Chondrocyte (in vitro differentiated cells): ENCODE measurements at places on chromosomes 11 and 22.

GRCh38 chr11:117907276-117908108, 21.7 kb downstream of the TMPRSS13 start:
- DNase-seq, result no peak

DNA sequence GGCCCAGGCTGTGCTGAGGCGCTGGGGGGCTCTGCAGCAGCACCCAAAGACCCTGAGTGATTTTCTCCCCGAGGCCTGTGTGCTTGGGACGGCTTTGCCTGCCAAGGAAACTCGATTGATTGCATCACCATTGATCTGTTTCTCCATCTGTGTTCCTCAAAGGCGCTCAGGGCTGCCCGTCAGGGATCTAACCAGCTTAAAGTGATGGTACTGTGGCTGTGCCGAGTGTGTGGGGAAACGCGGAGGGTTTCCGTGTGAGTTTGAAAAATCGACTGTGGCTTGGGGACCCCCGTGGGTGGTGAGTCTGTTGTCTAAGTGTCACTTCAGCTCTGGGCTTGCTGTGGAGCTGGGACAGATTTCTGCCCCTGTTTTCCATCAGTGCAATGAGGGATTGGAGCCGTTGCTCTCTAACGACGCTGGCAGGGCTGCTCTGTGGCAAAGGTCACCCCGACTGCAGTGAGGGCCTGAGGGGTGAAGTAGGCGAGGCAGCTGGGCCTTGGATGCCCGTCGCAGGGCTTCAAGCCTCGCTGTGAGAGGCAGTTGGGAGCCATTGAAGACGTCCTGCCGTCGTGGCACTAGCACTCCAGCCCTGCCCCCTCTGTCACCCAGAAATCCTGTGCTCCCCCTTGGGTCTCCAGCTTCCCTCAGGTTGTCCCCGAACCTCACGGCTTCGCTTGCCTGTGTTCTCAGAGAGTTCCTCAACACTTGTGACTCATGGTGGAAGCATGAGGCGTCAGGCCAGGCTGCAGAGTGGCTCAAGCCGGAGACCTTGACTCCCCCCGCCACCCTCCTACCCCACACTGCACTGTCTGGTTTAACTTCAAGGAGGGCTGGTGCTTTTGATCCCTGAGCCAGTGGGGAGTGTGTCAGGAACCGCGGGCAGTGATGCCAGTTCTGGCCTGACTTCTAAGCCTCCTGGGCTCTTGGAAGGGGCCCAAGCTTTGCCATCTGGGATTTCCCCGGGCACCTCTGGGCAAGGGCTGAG, 21.8 kb downstream of the CACNA1I start:
- DNase-seq, result no peak

- DNase-seq, result peak; percentile 79
Measured at GRCh38 chr11:2549491-2549875, 104.7 kb downstream of the KCNQ1 start.

DNA sequence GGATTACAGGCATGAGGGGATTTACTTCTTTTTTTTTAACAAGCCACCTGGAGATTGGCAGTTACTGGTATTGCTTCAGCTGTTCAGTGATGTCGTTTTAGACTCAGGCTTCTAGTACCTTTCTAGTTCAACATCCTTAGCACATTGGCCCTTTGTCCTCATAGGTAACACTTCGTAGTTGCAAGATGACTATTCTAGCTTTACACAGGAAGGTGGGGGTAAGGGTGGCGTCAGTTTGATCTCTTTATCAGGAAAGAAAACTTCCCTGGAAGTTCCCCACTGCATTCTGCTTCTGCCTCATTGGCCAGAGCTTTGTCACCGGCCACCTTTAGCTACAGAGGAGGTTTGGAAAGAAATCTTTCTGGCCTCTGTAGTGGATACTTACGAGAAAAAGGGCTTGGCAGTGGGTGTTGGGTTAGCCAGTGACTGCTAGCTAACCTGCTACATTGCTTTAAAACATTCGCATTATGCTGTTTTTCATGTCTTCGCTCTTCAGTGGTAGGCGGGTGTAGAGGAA, 40.7 kb downstream of the SFI1 start:
- peak; percentile 3 for DNase-seq
